Mucosa of descending colon (tissue), 3 donors: ENCODE measurements at places on chromosomes 12 and 14. TPM values are rescaled to one million over a fixed set of nuclear protein-coding genes. Genes with fewer than 3 reads are reported as not detected.
A peak's percentile ranks its signal among the peaks of the same experiment; 100 is the strongest.

The CLEC2A gene
- total RNA-seq: not detected

The CIT gene
- total RNA-seq: 7.5 TPM

The DPPA3 gene
- total RNA-seq: not detected

The IAPP gene
- total RNA-seq: not detected

The MYRFL gene
- total RNA-seq: not detected

The ADCY4 gene
- 20.7 TPM for total RNA-seq

DNA sequence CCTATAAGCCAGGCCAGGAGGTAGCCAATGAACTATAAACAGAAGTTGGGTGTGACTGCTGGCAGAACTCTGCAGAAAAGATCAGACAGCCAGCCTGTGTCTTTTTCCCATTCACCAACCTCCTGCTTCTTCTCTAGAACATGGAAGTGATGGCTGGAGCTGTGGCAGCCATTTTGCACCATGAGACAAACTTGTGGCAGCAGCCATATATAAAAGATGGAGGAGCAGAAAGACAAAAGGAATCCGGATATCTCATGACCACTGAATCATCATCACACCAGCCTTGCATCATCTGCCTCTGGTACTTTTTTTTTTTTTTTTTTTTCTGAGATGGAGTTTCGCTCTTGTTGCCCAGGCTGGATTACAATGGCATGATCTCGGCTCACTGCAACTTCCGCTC lies 8.7 kb downstream of the BEGAIN start:
- no peak for DNase-seq

GRCh38 chr12:21608196-21608595 lies 3.5 kb upstream of the GYS2 start:
- DNase-seq: no peak

- peak; percentile 83 for DNase-seq
Measured at GRCh38 chr14:22472935-22473854, 115.8 kb downstream of the DAD1 start.

DNA sequence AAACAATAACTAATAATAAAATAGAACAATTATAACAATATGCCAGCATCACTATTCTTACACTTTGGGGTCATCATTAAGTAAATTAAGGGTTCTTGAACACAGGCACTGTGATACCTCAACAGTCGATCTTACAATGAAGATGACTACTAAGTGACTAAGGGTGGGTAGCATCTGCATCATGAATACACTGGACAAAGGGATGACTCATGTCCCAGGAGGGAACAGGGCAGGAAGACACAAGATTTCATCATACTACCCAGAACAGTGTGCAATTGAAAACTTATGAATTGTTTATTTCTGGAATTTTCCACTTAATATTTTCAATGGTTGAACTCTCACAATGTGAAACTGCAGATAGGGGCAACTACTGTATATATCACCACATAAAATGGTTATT lies 19.7 kb downstream of the TSPAN19 start:
- DNase-seq: no peak

- no peak for DNase-seq
Measured at GRCh38 chr12:112973818-112974231, 4.5 kb upstream of the OAS2 start.

GRCh38 chr12:54933376-54933775 lies 51.2 kb downstream of the TESPA1 start:
- no peak for DNase-seq

GRCh38 chr12:4881266-4882064 lies 28.2 kb upstream of the KCNA1 start:
- no peak for DNase-seq

DNA sequence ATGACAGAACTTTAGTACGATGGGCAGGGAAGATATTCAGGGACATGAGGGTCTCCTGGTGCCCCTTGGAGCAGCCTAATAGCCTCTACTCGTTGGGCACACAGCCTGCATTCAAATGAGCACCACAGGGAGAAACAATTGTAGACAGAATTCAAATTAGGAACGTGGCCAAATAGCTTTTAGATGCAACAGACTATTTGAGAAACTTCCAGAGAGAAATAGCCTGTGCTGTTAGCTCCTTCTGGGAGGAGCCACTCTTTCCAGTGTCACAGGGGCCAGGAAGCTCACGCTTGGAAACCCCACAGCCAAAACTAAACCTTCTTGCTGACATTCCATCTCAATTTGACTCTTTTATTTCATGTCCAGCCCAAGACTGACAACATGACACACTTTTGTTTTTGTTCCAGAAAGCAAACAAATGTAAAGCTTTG lies 114.5 kb downstream of the RPAP3 start:
- no peak for DNase-seq

- DNase-seq: no peak
Measured at GRCh38 chr14:61298824-61299223, 17.7 kb upstream of the TMEM30B start.

DNA sequence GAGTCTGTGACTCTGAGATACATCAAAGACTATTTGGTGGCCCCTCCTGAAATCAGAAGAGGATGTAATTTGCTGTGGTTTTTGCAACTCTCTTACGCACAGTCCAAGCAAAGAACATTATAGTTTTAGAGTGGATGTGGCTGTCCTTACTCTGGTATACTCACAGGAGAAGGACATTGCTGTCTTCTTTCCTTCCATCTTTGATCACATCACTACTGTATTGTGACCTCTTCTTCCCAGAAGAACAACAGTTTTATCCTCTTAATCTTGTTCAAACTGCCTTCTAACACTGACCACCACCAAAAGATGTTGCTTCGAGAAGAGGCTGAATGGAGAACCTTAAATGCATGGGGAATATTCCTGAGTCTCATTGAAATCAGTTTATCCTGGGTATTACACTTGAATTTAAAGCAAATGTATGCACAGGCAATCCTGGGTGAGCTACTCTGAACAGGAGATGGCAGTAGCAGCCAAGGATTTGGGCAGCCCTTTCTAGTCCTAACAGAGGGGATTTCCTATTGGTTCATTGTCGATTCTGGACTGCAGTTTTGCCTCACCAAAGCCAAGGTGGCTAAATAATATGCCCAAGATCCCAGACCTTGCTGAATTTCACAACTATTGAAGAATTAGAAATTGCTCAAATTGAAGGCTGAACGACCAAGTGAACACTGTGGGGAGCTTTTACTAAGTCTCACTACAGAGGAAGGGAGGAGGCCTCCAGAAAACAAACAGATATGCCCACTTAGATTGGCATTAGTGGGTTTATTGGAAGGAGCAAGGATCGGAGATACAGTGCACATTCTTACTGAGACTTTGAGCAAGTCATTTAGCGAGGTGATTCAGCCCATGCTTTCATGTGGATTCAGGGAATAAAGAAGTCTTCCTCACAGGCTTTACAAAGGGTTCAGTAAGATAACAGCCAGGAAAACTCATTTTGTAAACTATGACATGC lies 282.8 kb downstream of the PAWR start:
- peak; percentile 79 for DNase-seq

GRCh38 chr12:98198261-98198982 lies 317.0 kb upstream of the TMPO start:
- DNase-seq: no peak

GRCh38 chr12:75294797-75295196 lies 35.3 kb downstream of the CAPS2 start:
- no peak for DNase-seq

DNA sequence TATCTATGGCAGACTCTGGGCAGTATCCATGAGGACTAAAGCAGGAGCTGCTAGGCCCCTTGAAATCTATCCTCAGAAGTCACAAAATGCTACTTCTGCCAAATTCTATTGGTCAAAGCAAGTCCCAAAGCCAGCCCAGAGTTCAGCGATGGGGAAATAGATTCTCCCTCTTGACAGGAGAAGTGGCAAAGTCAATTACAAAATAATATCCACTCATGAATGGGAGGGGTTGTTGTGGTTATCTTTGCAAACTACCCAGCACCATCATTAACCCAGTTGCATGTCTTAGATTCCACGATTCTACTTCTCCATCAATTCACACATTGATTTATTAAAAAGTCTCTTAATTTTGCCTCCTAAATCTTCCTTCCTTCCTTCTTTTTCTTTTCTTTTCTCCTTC lies 30.7 kb upstream of the STXBP6 start:
- no peak for DNase-seq

- no peak for DNase-seq
Measured at GRCh38 chr12:11545484-11546330, 103.8 kb upstream of the ETV6 start.

DNA sequence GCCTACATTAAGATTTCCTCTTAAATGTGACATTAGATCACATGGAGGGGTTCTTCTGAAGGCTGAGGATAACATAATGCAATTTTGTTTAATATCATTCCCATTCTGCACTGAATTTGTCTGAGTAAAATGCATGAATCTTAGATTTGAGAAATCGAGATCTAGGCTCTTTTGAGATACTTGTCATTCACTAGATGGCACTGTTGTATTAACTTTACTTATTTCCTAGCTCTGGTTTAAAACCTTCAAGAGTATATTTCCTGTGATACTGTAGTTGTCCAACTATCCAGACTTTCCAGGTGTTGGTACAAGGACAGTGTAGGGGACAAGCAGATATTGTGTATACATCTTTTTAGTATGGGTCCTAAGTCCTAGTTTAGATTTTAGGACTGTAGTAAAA lies 91.7 kb upstream of the SEL1L start:
- DNase-seq: no peak

GRCh38 chr12:89539426-89540223 lies 13.8 kb upstream of the POC1B start:
- DNase-seq: no peak

GRCh38 chr12:108270035-108270848 lies 68.9 kb downstream of the CMKLR1 start:
- no peak for DNase-seq

DNA sequence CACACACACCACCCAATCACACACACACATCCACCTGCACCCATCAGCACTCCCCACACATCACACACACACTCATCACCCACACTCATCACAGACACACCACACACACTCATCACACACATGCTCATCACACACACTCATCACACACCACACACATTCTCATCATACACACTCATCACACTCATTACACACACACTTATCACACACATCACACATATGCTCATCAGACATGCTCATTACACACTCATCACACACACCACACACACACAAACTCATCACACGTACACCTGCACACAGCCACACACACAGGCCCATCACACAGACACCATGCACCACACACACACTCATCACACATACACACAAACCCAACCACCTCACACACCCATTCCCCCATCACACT lies 107.5 kb upstream of the C14orf180 start:
- DNase-seq: no peak

GRCh38 chr12:72075401-72075800 lies 136.8 kb downstream of the TPH2 start:
- DNase-seq: no peak

DNA sequence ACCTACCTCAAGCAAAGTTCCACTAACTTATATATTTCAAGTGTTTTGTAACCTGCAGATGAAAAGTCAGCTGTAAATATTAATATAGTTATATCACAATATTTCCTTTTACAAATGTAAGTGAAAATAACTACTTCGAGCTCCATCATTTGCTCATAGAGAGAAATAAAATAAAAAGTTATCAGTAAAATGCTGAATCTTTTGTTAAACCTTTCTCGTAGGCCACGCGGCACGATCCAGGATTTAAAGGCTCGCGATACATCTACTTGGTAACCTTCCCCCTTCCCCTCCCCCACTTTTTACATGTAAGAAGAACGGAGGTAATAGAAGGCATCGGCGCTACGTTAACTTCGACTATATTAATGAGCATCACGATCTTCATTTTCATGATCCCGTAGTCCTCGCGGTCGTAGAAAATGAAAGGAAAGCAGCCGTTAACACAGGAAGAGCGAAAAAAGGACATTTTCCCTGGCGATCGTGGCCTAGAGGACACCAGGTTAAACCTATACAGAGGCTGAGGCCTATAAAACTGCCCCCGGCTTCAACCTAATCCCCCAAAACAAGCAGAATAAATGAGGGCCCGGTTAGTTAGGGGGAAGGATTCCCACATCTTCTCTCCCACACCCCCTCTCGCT lies 508 bp downstream of the HNRNPC start:
- no peak for DNase-seq

DNA sequence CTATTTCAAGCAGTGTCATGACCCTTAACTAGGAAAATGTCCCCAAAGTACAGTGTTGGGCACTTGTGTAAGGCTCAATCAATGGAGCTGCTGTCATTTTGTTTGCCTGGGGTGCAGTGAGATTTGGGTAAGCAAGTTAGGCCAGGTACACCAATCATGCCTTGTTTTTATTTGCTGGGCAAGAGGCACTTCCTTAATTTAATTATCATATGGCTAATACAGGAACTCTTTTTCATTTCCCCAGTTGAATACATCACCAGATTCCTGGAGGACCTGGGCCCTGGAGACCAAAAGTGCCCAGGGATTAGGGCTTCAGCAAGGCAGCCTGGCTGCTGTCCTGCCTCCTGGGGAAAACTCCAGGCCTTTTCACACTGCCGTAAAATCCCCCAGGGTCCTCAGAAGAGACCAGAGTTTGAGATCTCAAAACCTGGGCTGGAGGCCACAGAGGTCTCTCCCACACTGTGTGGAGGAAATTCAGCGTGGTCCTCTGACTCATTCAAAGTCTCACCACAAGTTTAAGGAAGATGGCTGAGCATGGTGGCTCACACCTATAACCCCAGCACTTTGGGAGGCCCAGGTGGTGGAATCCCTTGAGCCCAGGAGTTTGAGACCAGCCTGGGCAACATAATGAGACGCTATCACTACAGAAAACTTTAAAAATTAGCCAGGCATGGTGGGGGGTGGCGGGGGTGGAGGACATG lies 28.4 kb upstream of the FOXN3 start:
- DNase-seq: no peak

- no peak for DNase-seq
Measured at GRCh38 chr12:66063916-66064315, 66.6 kb downstream of the LLPH start.

- DNase-seq: no peak
Measured at GRCh38 chr14:92789457-92790089, 4.5 kb upstream of the GOLGA5 start.

DNA sequence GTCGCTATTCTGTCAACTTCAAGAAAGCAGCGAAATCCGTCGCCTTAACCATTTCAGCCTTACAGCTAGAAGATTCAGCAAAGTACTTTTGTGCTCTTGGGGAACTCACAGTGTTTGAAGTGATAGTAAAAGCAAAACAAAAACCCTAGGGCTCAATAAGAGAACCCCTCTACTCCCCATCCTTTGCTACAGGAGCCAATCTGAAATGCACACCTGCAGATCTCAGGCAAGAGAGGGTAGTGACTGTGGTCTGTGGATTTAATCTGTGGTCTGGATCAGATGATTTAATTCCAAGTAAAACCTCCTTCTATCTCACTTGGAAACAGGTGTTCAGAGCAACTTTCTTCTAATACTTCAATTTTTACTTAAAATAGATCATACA lies 422.9 kb upstream of the OR4E1 start:
- no peak for DNase-seq
